Fibroblast of skin of left biceps (primary cell): ENCODE measurements at places on chromosomes 7 and 10.

GRCh38 chr10:44882166-44882720 is 28.9 kb upstream of the TMEM72 start:
- DNase-seq, result no peak

- no peak for DNase-seq
These were observed 519 bp downstream of the ITGB8 start for GRCh38 chr7:20330928-20331909.

GRCh38 chr7:29893351-29893965 is 87.2 kb downstream of the WIPF3 start:
- no peak for DNase-seq

GRCh38 chr7:88146616-88147015 is 73.2 kb downstream of the SRI start:
- DNase-seq, result no peak

GRCh38 chr7:150754951-150755350 is 17.7 kb downstream of the GIMAP5 start:
- DNase-seq, result no peak

DNA sequence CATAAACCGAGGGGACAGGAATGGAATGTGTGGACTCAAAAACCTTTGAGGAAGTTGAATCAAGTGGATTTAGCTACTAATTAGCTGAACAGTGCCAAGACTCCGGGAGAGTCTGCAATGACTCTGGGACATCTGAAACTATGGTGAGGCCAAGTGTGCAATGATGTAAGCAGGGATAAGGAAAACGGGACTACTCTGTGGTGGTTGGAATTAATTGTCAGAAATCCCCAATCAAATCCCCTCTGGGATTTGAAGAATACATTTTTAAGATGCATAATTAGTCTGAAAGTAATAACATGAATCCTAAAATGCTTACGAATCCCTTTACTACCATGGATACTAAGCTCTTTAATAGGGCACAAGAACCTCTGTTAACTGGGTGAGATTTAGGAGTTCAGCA is 602.8 kb downstream of the NRG3 start:
- no peak for DNase-seq

DNA sequence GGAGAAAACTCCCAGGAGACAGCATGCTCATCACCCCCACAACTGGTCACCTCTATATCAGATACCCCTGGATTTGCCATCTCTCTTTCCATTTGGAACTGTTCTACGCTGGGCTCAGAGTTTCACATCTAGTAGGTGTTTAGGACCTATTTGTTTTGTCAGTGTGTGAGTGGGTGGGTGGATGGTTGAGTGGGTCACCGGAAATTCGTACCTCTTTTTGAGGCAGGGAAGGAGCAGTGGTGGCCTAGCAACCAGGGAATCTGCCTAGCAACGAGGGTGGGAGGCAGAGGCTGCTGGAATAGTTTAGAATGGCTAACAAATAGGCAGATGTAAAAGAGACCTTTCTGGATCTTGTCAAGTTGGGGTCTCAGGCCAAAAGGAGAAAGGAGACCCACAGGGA is 23.2 kb upstream of the SLF2 start:
- no peak for DNase-seq

- DNase-seq, result no peak
These were observed 76.8 kb downstream of the GATA3 start for GRCh38 chr10:8130973-8131911.

- no peak for DNase-seq
These were observed 27.4 kb upstream of the ZNF438 start for GRCh38 chr10:31058795-31059703.

GRCh38 chr10:132706701-132707100 is 79.2 kb downstream of the NKX6-2 start:
- DNase-seq, result no peak
